Endothelial cell of umbilical vein (primary cell): ENCODE measurements at places on chromosomes 7 and 10. TPM values are rescaled to one million over a fixed set of nuclear protein-coding genes. Genes with fewer than 3 reads are reported as not detected.

DNA sequence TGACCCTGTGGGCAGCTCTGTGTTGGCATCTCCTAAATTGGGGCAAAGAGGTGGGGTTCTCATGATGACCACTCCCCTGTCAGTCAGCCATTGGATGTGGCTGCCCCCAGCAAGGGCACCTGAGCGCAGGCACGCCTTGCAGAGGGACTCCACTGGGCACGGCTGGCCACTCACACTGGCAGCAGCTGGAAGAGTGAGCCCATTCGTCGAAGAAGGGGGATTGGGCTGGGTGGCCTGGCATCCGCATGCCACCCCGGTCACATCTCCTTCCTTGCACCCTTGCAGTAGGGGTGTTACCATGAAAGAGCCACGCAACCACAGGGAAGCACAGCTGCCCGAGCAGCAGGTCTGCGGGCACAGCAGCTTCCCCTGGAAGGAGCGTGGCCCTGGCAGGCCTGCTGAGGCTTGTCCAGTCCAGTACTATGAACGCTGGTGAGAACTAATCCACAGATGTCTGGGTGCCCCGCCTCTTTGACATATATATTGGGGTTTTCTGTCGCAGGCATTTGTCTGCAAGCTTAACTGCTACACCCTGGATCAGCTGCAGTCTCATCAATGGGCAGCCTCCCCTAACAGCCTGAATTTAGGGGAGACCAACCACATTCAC is 25.7 kb upstream of the GRB10 start:
- DNase-seq: no peak

GRCh38 chr10:61701706-61702105 is 39.0 kb downstream of the CABCOCO1 start:
- no peak for DNase-seq

HTR7 gene
- polyA plus RNA-seq: 0.01 TPM in 1 of 2 replicates, not detected in the other

DNA sequence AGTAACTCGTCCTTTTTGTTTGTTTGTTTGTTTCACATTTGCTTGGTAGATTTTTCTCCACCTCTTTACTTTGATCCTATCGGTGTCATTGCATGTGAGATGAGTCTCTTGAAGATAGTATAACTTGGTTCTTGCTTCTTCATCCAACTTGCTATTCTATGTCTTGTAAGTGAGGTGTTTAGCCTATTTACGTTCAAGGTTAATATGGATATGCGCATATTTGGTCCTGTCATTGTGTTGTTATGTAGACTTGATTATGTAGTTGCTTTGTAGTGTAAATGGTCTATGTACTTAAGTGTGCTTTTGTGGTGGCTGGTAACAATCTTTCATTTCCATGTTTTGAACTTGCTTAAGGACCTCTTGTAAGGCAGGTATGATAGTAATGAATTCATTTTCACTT is 192.8 kb upstream of the MAGI2 start:
- no peak for DNase-seq
